Activated CD4-positive, CD25-positive, alpha-beta regulatory T cell treated with anti-CD3 and anti-CD28 coated beads, Interleukin-2, amount 50 U/mL, for 72 hours (primary cell): ENCODE measurements at places on chromosomes 3 and 15.

GRCh38 chr3:22582266-22582665 lies 620.9 kb upstream of the UBE2E2 start:
- DNase-seq = no peak

GRCh38 chr15:41435037-41435786 lies 18.3 kb downstream of the RTF1 start:
- DNase-seq = no peak

DNA sequence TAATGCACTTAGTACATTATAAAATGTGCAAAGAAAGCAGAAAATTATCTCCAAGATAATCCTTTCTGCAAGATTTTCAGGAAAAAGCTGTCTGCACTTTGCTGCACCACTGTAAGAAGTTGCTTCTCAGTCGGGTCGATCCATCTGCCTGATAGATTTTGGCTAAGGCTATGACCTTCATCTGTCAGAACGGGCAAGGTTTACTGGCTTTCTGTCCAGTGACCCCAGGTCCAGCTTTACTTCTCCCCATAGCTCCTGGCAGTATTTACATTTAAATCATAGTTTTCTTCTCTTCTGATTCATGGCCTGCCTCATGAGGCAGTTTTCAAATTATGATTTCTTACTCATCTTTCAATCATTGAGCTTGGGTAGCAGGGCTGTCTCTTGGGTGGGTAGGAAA lies 422.7 kb downstream of the EPHB1 start:
- DNase-seq = no peak

DNA sequence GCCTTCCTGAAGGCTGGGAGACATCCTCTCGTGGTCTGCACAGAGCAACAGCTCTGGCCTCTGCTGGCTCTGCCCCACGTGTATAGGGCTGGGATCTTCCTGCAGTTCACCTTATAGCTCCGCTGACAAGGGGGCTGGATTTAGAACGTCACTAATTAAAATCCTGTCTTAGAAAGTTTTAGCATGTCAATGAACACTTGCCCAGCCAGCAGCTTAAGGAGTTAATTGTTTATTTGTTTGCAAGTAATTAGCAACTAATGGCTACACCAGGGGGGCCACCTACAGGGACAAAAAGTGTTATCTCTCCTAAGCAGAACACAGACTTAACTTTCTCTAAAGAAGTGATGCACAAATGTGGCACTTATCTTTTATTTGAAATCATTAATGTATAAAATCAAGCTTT lies at the start of gene HESX1:
HESX1 (minus strand) TSS at position 84 of the 403 bp plus-strand sequence; CDS start at position 24, 60 bp downstream.
- no peak for DNase-seq

- DNase-seq = no peak
Observed at GRCh38 chr3:39278616-39278935, 1.3 kb downstream of the CX3CR1 start.

- DNase-seq = no peak
Observed at GRCh38 chr15:71180986-71181853, 65.9 kb downstream of the THSD4 start.

- DNase-seq = no peak
Observed at GRCh38 chr3:167502401-167502800, 28.6 kb upstream of the SERPINI2 start.

GRCh38 chr3:150296123-150296735 lies 111.9 kb upstream of the TSC22D2 start:
- no peak for DNase-seq

- DNase-seq = no peak
Observed at GRCh38 chr3:141403576-141403975, 35.3 kb downstream of the ZBTB38 start.

GRCh38 chr3:51670053-51670822 lies 814 bp upstream of the TEX264 start:
- peak; percentile 31 for DNase-seq

DNA sequence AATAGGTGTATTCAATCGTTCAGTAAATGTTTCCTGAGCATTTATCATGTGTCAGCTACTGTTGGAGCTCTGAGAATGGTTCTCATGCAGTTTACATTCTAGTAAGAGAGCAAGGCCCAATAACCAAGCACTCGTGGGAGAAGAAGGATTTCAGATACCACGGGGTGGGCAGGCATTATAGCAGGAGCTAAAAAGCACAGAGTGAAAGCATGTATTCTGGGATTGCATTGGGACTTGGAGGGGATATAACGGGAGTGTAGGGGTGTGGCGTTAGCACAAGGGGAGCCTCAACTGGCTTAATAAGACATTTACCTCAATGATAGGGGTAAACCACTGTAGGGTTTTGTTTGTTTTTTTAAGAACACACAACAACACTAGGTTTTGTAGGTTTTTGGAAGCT lies 1.6 kb upstream of the SIAH2 start:
- no peak for DNase-seq
